ENCODE measurements at places on chromosomes 5 and 9.

GRCh38 chr5:144205141-144205551 lies 34.5 kb downstream of the KCTD16 start:
- no peak for DNase-seq

DNA sequence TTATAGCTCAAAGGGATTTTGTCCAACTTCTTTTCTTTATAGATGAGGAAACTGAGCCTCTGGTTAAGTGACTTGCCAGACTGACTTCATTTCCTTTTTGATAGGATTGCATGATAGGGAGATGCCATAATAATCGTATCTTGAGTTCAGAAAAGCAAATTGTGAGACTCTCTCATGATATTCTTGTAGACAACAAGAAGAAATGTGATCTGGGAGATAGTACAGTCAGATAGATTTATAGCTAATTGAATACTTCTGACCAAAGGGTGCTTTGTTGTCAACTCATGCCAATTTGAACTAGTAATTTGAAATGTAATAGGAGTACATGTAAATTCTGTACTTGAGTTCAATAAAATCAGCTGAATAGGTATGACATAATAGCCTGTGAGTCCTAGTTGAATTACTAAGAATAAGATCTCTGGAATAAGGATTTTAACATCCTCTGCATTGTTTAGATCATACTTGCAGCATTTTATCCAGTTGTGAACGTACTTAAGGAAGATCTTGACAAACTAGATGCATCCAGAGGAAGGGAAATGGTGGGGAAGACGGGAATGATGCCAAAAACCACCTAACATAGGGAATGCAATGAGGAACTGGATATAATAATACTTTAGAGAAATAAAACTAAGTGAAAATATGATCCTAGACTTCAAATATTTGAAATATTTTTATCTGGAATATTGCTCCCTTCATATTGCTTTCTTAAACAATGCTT lies 25.5 kb downstream of the CWC27 start:
- DNase-seq: no peak

- no peak for DNase-seq
Observed at GRCh38 chr5:123671711-123672456, 159.9 kb downstream of the CSNK1G3 start.

- DNase-seq: no peak
Observed at GRCh38 chr9:77866878-77867277, 164.7 kb downstream of the GNAQ start.

DNA sequence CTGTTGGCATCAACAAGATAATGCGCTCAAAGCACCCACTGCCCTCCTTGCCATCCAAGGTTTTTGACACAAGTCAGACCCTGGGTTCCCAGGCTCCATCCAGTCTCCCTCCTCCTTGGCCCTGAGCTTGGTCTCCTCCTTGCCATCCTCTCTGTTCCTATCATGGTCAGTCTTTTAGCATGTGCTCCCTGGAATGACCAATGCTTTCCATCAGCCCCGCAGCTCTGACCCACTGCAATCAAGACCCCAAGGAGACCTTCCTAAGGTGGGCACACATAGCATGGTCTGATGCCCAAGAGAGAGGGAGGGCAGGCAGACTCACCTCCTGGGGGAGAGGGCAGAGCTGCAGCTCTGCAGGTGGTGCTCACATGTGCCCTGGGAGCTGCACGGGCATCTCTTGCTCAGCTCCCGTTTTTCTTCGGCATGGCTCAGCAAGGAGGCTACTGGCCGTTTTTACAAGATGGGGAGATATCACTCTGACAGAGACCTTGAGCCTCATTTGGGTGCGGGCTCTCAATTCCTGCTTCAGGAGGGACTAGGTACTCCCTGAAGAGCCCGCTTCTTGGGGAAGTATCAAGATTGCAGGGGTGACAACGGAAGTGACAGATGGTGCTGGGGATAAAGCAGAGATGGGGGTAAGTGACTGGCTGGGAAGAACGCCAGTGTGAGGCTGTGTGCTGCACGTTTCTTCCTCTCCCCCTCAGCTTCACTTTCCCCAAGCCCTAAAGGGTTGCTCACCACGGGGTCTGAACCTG lies 3.3 kb downstream of the SEPTIN8 start:
- no peak for DNase-seq

DNA sequence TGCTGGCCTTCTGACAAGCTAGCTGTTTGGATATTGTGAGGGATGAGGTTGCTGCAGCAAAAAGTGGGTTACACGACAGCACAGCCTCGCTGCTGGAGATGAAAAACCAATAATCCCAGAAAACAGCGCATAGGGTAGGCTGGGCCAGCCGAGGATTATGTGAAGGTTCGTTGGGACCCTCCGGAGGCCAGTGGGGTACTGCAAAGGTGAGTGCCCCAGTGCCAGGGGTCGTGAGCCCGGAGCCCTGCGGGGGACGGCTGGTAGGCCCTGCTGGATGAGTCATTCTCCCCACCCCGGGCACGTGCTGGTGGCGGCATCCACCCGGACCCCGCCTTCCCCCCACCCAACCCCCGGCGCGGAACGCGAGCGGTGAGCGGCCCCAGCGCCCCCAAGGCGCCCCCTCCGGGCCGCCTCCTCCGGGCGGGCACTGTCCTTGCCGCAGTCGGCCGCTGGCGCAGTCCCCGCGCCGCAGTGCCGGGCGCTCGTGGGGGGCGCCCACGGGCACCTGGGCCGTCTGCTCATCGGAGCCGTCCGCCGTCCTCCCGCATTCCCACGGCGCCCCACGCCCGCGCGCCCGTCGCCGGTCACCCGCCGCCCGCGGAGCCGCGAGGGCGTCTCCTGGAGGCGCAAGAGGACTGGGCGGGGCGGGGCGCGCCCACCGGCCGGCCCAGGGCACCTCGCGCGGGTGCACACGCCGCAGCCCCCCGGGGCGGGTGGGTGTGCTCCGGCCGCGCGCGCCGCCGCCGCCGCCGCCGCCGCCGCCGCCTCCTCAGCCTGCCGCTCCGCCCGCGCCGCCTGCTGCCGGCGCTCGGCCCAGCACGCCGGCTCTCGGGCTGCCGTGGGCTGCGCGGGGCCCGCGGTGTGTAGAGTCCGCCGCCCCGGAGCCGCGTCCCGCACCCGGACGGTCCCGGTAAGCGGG lies at the start of gene PHF24:
Gene PHF24, plus strand, starts transcription at position 794 of the 919 bp plus-strand sequence. CDS start 13,014 bp downstream, outside the sequence.
- DNase-seq: no peak

- DNase-seq: no peak
Observed at GRCh38 chr9:126367139-126367538, 40.5 kb downstream of the MVB12B start.

DNA sequence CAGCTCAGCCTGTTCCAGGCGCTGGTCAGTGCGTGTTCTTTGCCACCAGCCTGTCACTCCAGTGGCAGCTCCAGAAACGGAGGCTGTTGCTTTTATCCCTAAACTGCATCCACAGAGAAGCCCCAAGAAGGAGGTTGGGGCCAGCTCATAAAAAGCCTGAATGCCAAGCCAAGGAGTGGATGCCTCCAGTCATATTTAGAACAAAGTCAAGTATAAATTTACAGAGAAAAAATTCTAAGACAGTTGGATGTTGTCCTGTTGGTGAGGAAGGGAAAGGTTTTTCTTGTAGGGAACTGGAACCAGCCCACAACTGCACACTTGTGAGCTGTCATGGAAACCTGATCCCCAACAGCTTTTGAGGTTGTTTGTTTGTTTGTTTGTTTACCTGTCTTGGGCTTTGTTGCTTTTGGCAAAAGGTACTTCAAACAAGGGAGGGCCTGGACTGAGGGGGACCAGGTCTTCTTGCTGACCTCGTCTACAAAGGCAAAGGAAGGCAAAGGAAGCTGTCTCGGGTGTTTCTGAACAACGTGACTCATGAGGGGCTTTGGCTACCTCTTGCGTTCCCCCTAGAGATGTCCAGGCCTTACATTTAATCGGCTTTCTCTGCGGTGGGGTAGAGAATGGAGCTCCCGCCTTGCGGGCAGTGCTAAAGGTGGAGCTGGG lies 36.7 kb downstream of the OLFML2A start:
- DNase-seq: no peak

- no peak for DNase-seq
Observed at GRCh38 chr5:16558984-16559629, 57.7 kb downstream of the RETREG1 start.

- DNase-seq: no peak
Observed at GRCh38 chr5:95934207-95934804, 27.3 kb downstream of the ELL2 start.

- DNase-seq: no peak
Observed at GRCh38 chr9:68492806-68493205, 47.9 kb downstream of the TMEM252 start.

DNA sequence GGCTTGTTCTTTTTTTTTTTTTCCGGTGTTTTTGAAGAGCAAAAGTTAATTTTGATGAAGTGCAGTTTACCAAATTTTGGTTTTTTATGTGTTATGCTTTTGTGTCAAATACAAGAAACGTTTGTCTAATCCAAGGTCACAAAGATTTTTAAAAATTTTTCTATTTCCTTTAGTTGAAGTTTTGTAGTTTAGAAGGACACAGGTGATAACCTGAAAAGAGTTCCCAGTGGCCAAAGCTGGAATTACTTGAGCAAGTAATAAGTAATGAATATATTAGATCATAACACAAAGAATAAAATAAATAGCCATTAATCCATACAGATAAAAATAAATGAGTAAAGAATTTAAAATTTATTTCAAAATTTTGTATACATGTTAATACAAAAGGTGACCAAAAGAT lies 71.5 kb downstream of the FCHO2 start:
- DNase-seq: no peak

DNA sequence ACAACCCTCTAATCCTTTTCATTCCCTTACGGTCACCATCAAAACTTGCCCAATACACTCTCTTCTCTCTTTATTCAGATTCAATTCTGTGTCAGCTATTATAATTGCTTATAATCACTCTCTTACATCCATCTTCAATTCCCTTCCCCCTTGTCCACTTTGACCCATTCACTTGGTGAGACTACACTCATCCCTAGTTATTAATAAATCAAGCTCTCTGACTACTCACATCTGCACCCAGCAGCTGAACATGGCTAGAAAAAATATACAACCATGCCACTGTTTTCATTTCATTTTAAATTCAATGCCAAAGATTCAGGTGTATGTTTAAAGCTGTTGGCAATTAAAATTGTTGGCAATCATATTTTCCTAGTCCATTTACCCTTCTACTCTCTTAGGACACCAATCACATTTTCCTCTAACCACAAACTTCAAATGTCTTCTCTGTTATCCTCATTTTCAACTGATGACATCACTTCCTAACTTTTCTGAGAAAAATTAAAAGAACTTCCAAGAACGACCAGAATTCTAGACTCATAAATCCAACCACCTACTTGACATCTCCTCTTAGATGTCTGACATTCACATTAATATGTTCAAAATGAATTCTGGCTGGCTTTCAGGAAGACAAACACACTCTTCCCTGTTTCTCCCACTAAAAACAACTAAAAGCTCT lies 5.5 kb downstream of the C5orf15 start:
- peak; percentile 27 for DNase-seq

GRCh38 chr5:133387621-133388020 lies 224.7 kb downstream of the FSTL4 start:
- DNase-seq: no peak

- no peak for DNase-seq
Observed at GRCh38 chr5:33981408-33982162, 2.9 kb downstream of the SLC45A2 start.

DNA sequence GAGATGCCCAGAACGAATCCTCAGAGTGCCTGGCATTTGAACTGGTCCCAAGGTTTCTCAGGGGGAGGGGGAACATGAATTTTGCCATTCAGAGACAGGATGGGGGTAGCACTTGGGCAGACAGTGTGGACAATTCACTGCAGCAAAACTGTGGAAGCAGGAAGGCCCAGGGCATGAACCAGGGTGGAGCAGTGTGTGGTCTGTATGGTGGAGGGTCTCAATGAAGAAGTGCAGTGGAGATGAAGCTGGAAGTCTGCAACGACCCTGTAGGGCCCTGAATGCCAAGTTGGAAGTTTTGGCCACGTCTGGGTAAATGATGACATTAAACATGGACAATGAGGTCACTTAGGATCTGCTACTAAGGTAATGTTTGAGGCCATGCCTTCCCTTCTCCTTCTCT lies 273.9 kb downstream of the CDK5RAP2 start:
- DNase-seq: no peak

DNA sequence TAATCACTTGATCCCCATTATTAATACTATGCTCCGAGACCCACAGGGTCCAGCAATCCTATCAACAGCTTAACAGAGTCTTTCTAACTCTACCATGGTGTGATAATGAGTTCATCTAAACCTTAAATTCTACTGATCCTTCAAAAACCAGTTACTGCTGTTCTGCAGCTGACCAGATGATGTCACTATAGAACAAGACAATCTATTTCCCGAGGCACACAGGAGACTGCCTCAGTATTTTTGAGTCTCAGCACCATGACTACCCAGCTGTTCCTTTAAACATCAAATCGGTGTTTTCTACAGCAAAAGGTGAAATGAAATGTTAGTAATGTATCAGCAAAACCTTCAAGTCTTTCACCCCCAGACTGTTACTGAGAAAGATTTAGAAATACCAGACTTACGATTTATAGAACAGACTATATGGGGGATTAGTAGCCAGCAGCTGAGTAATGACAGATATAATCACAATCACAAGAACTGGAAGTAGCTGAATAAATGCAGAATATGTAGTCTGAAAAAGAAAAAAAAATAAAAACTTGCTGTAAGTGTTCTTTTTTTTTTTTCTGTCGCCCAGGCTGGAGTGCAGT lies 16.9 kb downstream of the DNAJC18 start:
- peak; percentile 16 for DNase-seq

DNA sequence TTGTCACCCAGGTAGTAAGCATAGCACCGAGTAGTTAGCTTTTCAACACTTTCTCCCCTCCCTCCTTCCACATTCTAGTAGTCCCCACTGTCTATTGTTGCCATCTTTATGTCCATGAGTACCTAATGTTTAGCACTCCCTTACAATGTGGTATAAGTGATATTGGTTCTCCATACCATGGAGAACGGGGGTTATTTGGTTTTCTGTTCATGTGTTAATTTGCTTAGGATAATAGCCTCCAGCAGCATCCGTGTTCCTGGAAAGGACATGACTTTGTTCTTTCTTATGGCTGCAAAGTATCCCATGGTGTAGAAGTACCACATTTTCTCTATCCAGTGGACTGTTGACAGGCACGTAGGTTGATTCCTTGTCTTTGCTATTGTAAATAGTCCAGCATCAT lies 353.9 kb downstream of the ADGRV1 start:
- DNase-seq: no peak

- DNase-seq: no peak
Observed at GRCh38 chr5:55066277-55066676, 36.2 kb upstream of the GZMA start.

DNA sequence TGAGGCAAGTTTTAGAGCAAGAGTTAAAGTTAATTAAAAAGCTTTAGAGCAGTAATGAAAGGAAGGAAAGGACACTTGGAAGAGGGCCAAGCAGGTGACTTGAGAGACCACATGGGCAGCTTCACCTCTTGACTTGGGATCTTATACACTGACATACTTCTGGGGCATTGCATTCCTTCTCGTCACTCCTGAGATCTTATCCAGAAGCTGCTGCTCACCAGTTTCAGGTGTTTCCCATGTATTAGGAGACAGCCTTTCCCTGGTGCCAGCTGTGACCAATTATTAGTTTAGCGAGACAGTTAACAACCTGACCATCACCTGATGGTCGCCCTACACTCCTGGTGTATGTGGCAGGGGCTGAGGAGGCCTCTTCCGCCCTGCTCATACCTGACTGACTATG lies 382.1 kb downstream of the KDM4C start:
- DNase-seq: no peak

GRCh38 chr9:35748242-35748857 lies 678 bp downstream of the GBA2 start:
- DNase-seq: no peak

Measured in SW 1271 (cell line).